Psoas muscle (tissue), 8 donors: ENCODE measurements at places on chromosomes 5 and 9. TPM values are rescaled to one million over a fixed set of nuclear protein-coding genes. Genes with fewer than 3 reads are reported as not detected.

GRCh38 chr9:8262625-8263622 lies 463.3 kb upstream of the DMAC1 start:
- no peak for DNase-seq

DNA sequence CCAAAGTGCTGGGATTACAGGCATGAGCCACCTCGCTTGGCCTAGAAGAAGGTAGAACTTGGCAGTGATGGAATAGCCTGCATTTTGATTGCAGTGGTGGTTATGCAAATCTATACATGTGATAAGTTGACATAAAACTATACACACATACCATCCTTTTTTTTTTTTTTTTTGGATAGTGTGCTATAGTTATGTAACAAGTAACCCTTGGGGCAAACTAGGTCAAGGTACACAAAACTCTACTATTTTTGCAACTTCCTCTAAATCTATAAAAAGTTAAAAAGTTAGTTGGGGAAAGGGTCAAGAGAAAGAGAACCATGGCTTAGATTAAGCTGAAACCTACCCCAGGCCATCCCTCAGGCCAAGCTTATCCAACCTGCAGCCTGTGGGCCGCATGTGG lies 11.1 kb downstream of the TRIM14 start:
- DNase-seq: no peak

- no peak for DNase-seq
Observed at GRCh38 chr5:55356896-55357295, 49.1 kb downstream of the MTREX start.

- no peak for DNase-seq
Observed at GRCh38 chr9:2243666-2244555, 228.8 kb downstream of the SMARCA2 start.

CTSL gene
- 73.4 TPM for polyA plus RNA-seq
